NCI-H1436 (cell line): ENCODE measurements at places on chromosomes 1 and 21.
A peak's percentile ranks its signal among the peaks of the same experiment; 100 is the strongest.

DNA sequence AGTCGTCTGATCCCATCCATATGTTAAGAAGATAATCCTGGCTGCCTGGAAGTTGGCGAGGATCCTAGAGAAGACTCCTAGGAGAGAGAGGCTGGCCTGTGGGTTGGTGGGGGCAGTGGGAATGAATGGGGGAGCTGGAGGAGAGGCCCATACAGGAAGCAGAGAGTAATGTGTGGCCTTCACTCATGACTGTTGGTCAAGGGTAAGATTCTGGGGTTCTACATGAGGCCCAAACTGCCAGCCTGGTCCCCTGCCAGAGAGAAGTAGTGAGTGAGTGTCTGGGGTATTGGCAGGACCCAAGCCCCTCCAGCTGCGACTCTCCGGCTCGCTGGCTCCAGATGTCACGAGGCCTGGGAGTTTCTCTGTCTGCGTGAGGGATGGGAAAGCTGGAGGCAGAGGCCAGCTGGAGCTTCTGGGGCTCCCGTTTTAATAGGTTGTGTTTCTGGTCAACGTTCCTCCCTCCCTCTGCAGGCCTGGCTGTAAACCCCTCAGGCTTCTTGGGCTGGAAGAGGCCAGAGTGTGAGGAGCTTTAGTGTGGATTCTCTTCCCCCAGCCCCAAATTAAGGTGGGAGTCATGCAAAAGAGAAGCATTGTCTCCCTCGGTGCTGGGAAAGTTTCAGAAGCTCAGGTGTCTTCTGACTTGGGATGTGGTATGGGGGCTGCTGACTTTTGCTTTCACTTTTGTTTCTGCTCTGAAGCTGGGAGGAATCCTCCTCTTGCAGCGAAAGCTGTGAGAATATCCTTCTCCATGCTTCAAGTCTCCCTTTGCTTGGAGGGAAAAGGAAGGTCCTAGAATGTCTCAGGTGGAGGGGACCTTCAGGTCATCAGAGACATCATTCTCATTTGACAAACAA, 2.6 kb downstream of the TMEM51 start:
- DNase-seq, result no peak

DNA sequence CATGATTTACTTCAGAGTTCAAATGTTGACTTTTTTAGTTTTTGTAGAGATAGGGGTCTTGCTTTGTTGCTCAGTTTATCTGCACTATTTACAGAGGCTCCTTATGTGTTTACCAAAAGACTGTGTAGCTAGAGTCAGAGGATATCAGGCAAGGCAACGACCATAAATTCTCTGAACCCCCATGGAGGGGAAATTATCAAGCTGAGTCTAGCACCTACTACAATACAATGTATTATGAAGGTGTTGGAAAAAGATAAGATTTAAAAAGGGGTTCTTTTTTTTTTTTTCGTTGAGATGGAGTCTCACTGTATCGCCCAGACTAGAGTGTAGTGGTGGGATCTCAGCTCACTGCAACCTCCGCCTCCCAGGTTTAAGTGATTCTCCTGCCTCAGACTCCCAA, 16.4 kb downstream of the GMEB1 start:
- DNase-seq, result no peak

DNA sequence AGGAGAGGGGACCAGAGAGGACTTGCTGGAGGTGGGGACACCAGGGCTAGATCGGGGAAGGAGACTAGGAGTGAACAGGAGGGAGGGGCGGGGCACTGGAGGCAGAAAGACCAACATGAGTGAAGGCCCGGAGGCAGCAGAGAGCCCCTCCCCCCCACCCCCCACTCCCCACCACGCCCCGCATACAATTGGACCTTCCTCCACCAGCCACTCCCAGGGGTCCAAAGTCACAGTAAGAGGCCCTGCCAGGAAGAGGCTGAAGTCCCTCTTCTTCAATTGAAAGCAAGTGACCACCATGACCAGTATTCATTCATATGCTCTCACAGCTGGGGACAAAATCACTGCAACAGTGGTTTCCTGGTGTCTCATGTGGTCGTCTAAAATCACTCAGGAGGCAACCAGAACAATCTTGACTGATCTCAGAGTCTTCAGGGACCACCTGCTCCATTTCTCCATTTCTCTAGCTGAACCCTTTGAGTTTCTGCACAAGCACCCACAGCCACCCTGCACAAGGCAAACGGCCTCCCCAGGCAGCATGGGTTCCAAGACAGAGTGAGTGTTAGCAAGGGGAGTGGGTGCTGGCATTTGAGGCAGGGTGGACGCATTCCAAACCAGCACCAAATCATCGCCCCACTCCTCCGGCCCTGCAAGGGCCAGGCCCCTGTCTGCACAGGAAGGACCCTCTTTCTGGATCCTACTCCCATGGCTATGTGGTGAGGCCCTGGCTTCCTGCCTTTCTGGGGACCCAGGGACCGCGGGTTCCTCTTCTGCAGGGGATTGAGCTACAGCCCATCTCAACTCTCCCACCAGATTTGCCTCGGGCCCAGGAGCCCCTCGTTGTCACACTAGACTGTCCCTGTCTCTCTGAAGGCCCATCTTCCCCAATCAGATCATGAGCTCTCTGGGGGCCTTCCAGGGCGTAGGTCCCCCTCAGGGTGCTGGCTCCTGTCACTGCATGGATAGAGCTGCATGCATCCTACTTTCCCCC, 17.0 kb downstream of the LAPTM5 start:
- DNase-seq, result no peak

- DNase-seq, result no peak
Observed at GRCh38 chr21:27526451-27526850, 559.6 kb upstream of the ADAMTS5 start.

GRCh38 chr1:1359308-1359663, 931 bp upstream of the MXRA8 start:
- DNase-seq, result no peak

DNA sequence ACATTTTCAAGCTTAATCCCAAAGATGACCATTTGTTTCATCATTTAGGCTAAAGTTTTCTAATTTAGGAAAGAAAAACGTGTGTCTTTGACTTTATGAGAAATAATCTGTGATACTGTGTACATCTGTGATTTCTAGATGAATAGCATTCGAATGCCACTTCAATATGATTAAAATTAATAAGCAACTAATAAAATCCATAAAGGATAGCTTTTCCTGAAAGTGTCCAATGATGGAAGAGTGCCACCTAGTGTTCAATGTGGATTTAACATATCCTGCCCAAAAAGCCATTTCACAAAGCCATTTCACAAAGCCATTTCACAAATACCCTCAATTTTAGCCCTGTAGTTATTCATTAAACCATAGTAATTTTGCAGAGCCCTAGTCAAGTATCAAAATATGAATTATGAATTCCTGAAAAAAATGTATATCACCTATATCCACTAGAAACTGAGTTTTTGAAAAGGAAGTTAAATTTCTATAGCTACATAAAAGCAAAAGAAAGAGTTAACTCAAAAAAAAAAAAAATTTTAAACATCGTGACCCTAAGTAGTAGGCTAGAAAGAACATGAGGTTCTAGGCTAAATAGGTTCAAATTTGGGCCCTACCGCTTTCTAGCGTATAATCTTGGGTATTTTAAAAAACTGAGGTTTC, 19.1 kb downstream of the NME7 start:
- peak; percentile 46 for DNase-seq

GRCh38 chr1:30748699-30749401, 8.7 kb downstream of the LAPTM5 start:
- peak; percentile 14 for DNase-seq

DNA sequence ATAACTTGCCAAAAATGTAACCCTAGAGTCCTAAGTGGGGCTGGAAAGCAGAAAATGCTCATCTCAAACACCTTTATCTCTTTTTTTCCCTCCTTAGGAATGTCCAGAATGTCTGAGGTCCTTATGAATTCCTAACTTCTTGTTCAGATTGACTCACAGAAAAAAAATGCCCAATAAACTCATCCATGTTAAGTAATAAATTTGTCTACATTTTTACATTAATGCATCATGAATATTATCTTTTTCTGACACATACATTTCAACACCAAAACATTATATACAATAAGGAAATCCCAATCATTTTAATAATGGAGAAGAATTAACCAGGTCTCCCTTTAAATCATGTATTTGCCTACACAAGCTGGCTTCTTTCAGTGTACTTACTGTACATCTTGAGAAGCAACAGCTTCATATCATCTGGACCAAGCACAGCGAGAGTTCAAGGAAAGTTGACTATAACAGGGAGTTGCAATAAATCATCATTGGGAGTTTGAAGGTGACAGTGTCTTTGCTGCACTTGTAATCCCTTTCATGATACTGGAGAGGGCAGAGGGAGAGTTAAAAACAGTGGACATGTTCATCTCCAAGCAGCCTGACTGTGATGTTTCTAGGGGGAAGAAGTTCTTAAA, 565.2 kb downstream of the LTN1 start:
- no peak for DNase-seq

GRCh38 chr1:46413596-46413985, 19.5 kb downstream of the FAAH start:
- DNase-seq, result no peak

GRCh38 chr1:185936641-185937040, 202.4 kb downstream of the HMCN1 start:
- DNase-seq, result no peak

- no peak for DNase-seq
Observed at GRCh38 chr1:173661271-173661670, 8.4 kb downstream of the ANKRD45 start.

- no peak for DNase-seq
Observed at GRCh38 chr1:60059468-60059867, 14.1 kb downstream of the C1orf87 start.

DNA sequence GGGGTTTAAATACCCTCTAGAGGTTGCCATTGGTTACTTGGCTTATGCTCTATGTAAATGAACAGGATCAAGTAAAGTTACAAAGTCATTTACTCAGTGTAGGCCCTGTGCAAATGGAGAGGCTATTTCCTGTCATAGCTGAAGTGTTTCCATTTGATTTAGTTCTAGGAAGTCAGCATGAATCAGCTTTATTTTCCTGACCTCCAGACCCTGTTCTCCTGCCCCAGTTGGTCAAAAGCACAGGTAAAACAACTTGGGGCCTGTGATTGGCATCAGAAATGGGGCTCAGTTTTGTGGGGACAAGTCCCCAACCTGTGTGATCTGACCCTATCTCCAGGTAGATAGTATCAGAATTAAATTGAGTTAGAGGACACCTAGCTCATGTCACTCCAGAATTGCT, 239.9 kb downstream of the HHAT start:
- no peak for DNase-seq
